ENCODE measurements at places on chromosomes 5 and 9. TPM values are rescaled to one million over a fixed set of nuclear protein-coding genes. Genes with fewer than 3 reads are reported as not detected.

Gene GMCL2
- total RNA-seq: not detected

Gene AK8
- total RNA-seq: 0.85 TPM

Gene EXOSC2
- total RNA-seq: 19.3 TPM

Gene RBM22
- total RNA-seq: 32.5 TPM

Gene STK32A
- total RNA-seq: 6.3 TPM

Gene STC2
- 553 TPM for total RNA-seq

Gene GABRA1
- not detected for total RNA-seq

Gene TAF1L
- total RNA-seq: not detected

Gene SPAAR
- not detected for total RNA-seq

Gene PCDHB3
- total RNA-seq: 1.2 TPM

Gene PDZD2
- 0.81 TPM for total RNA-seq

Gene PHYKPL
- total RNA-seq: 51.3 TPM

Gene CMYA5
- 2.4 TPM for total RNA-seq

Gene GRXCR2
- total RNA-seq: not detected

Gene CD274
- total RNA-seq: 2.9 TPM

Gene DMXL1
- total RNA-seq: 72.5 TPM
